ENCODE measurements at places on chromosomes 5 and 9.

DNA sequence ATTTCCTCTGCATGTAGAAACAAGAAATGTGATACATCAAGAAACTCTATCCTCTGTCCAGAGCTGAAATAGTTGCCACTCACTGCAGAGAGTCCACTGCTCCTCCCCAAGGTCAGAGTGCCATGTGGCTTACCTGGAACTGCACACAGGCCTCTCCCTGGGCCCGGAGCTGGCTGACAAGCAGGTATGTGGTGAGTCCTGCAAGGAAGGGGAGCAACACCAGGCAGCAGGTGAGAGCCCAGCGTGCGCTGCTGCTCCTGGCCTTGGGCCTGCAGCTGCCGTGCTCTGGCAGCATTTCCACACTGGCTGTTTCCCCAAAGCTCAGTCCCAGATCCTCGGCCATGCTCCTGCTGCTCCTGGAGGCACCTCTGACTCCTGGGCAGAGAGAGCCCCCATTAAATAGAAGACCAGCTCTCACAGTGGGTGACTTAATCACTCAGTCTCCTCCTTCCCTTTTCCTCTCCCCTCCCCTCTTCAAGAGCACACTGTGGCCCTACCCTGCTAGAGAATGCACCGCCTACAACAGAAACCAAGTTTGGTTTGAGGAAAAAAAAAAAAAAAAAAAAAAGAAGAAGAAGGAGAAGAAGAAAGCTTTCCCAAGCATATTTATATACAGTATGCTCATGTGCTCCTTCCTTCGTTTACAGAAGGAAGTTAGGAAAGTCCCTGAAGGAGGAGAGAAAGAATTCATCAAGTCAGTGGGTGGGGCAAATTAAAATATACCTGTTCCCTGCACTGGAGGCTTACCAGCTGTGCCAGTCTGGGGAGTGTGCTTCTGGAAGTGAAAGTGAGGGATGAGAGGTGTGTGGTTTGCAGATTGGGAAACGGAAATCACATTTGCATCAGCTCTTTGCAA is at the start of gene TNFSF15:
TSS of gene TNFSF15 (minus strand) at position 370 of the 856 bp plus-strand sequence. CDS start at position 343, 27 bp downstream.
- DNase-seq = no peak

DNA sequence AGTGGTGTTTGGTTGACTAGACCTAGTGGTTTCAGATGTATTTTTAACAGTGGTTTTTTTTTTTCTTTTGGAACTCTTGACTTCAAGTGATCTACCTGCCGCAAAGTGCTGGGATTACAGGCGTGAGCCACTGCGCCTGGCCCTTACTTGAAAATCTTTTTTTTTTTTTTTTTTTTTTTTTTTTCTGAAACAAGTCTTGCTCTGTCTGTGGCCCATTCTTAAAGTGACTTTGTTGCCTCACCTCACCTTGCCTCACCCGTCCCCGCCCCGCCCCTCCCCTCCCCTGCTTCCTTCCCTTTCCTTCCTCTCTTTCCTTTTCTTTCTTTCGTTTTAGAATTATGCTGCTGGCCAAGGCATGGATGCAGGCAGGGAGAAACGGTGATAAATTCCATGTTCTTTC is 26.0 kb downstream of the GPBP1 start:
- no peak for DNase-seq

GRCh38 chr5:1226839-1227581 is 1.8 kb downstream of the SLC6A18 start:
- no peak for DNase-seq

DNA sequence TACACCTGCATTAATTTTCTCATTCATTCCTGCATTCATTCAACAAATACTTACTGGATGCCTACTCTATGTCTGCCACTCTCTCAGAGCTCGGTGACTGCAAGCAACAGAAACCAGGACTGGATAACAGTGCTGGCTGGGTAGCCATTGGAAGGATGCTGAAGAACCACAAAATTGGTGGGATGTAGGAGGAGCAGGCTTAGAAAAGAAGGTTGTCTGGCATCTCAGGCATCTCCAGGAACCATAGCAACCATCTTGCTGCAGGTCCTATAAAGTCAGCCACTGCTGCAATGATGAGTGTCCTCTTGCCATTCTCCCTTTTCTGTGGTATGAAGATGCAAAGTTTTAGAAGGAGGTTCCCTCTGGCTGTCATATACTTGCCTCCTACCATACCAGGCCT is 168.6 kb downstream of the FGF18 start:
- DNase-seq = no peak

- DNase-seq = no peak
These were observed 6.6 kb downstream of the NACC2 start for GRCh38 chr9:136088481-136088938.

GRCh38 chr5:32428426-32428825 is 16.1 kb downstream of the ZFR start:
- DNase-seq = no peak

GRCh38 chr9:36436909-36437308 is 36.8 kb upstream of the RNF38 start:
- no peak for DNase-seq

GRCh38 chr9:100511205-100511604 is 38.3 kb downstream of the TMEFF1 start:
- no peak for DNase-seq

GRCh38 chr9:111163716-111164389 is 125.6 kb upstream of the LPAR1 start:
- no peak for DNase-seq

- DNase-seq = no peak
These were observed 1.3 kb downstream of the MED10 start for GRCh38 chr5:6376974-6377520.

GRCh38 chr5:156241266-156241665 is 85.7 kb upstream of the SGCD start:
- no peak for DNase-seq

- DNase-seq = no peak
These were observed 593.0 kb downstream of the BNC2 start for GRCh38 chr9:16277471-16277960.

GRCh38 chr5:33696411-33696810 is 195.4 kb downstream of the ADAMTS12 start:
- no peak for DNase-seq

- no peak for DNase-seq
These were observed 42.8 kb downstream of the CAMSAP1 start for GRCh38 chr9:135864447-135865049.

- DNase-seq = no peak
These were observed 23.1 kb upstream of the NRARP start for GRCh38 chr9:137325124-137325523.

GRCh38 chr5:18932081-18932480 is 1055.9 kb downstream of the CDH18 start:
- DNase-seq = no peak

DNA sequence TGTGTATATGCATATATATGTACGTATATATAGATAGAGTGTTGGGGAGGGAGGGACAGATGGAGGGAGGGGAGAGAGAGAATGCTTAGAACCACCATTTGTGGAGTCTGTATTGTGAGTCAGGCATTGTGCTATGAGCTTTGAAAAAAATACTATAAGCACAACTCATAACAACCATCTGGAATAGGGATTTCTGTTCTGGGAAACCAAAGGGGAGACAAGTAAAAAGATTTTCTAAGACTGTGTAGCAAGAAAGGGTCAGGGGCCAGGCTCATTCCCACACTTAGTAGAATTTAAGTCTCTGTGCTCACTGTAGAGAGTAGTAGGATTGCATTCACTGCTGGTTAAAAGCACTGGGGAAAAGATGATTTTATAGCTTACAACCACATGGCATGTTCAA is 202.3 kb upstream of the SGCD start:
- DNase-seq = no peak

DNA sequence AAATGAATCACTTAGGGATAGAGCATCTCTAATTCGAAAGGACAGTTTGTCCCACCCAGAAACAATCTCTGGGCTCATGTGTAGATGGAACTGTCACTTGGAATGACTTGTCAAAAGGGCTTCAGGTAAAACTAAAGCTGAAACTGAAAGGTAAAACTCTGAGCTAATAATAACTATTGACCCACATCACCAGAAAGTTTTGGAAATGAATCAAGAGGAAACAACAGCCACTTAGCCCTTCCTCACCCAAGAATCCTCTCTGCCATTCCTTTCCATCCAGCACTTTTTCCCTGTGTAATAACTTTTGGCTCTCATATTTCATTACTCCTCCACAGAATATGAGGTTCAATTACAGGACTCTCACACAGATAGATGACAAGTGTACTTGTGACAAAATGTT is 14.0 kb upstream of the GLRX start:
- DNase-seq = no peak

GRCh38 chr9:29282121-29282520 is 1708.8 kb upstream of the C9orf72 start:
- no peak for DNase-seq

- DNase-seq = no peak
These were observed 1236.0 kb downstream of the MAT2B start for GRCh38 chr5:164741376-164741775.

DNA sequence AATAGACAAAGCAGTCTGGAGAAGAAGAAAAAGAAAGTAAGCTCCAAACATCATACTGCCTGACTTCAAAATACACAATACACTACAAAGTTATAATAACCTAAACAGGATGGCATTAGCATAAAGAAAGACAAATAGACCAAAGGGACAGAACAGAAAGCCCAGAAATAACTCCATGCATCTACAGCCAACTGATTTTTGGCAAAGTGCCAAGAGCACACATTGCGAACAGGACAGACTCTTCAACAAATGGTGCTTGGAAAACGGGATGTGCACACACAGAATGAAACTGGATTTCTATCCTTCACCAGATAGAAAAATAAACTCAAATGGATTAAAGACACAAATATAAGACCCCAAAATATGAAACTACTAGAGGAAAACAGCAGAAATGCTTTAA is 66.6 kb upstream of the SPATA31E1 start:
- DNase-seq = no peak

- DNase-seq = no peak
These were observed 162.8 kb upstream of the ANKH start for GRCh38 chr5:15034379-15034778.

DNA sequence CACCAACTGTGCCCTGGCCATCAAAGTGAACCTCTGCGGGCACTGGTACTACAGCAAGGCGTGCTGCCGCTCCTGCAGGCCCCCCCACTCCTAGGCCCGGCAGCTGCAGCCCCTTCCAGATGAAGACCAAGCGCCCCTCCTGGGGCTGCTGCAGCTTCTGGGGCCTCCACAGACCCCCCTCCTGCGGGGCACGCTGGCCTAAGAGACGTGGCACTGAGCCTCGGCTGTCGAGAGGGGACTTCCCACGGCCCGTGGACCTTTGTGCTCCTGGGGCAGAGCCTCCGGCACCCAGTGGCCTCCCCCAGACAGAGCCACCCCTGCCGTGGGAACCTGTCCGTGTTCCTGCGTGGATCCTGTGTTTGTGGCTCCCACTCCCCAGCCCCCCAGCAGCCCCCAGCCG is 34.4 kb downstream of the FAM163B start:
- DNase-seq = no peak

- DNase-seq = no peak
These were observed 141.2 kb upstream of the RETREG1 start for GRCh38 chr5:16757989-16758501.

GRCh38 chr9:24614070-24614469 is 68.4 kb upstream of the IZUMO3 start:
- no peak for DNase-seq

DNA sequence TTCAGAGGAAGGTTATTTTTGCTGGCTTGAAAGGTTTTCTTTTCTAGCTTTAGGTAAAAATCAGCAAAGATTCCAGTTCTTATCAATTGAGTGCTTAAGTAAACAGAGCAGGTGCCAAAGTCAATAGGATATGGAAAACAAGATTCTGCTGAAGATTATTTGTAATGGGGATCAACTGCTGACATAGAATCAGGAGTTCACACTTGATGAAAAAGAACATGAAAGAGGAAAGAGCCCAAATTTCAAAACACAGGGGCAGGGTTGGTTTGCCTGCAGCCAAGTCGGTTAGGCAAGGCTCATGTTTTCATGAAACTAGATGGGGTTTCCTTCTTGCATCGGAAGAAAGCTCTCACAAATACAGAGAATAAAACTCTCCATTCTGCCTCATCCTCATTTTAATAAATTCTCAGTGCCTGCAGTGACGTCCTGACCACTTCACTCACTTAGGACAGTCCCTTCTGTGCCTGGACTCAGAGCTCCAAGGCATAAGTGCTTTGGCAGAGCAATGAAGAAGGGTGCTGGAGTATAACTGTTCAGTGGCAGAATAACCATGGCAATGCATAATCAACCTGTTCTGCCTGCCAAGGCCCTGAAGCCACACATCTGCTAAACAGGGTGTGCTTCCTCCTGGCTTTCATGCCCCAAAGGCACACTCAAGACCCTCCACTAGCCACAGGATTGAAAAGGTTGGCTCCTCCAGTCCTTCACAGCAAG is 179.6 kb downstream of the GNAQ start:
- no peak for DNase-seq
